ENCODE measurements at places on chromosomes 2 and 18.
A peak's percentile ranks its signal among the peaks of the same experiment; 100 is the strongest.

- no peak for DNase-seq
Measured at GRCh38 chr18:74066018-74066417, 81.6 kb downstream of the FBXO15 start.

- DNase-seq, result no peak
Measured at GRCh38 chr2:148926981-148927401, 52.0 kb downstream of the KIF5C start.

- DNase-seq, result no peak
Measured at GRCh38 chr18:48802543-48803290, 148.0 kb downstream of the SMAD7 start.

- DNase-seq, result no peak
Measured at GRCh38 chr2:210839034-210839433, 282.6 kb downstream of the CPS1 start.

- no peak for DNase-seq
Measured at GRCh38 chr2:111162718-111163331, 42.1 kb downstream of the BCL2L11 start.

DNA sequence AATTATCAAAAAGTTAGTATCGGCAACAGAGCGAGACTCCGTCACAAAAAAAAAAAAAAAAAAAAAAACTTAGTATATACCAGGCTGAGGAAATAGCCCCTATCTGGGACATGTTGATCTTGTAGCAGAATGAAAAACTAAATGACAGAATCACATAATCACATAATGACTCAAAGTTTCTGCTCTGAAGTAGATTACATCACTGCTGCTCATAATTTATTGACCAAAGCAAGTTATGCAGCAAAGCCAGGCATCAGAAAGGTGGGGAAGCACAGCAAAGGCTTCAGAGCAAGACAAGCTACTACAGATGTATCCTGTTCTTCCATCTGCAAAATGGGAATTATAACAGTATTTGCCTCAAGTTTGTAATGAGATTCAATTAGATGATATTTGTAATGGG, 68.1 kb downstream of the BOD1L2 start:
- no peak for DNase-seq

GRCh38 chr18:32277549-32277948, 87.7 kb downstream of the MEP1B start:
- no peak for DNase-seq

DNA sequence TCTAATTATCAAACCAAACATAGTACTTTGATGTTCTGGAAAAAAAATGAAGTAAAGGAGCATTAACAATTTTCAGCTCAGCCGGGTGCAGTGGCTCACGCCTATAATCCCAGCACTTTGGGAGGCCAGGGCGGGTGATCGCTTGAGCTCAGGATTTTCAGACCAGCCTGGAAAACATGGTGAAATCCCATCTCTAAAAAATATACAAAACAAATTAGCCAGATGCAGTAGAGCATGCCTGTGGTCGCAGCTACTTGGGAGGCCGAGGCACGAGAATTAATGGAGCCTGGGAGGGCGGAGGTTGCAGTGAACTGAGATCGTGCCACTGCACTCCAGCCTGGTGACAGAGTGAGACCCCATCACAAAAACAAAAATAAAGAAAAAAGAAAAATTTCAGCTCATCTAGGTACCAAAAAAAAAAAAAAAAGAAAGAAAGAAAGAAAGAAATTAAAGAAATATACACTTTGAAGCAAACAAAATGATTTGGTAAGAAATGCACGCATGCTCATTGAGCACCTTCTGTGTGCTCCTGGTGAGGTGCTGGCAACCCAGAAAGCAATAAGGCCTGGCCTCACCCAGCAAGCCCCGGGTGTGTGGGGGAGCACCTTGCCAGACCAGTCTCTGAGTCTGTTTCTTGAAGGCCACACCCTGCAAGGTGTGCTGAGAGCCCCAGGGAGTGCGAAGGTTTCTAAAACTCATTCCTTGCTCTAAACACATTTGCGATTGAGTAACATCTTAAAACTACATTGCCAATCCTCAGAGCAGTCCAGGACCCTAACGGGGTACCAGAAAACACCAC, 133.5 kb downstream of the TFCP2L1 start:
- no peak for DNase-seq

- no peak for DNase-seq
Measured at GRCh38 chr18:78244779-78245178, 734.8 kb upstream of the SALL3 start.

DNA sequence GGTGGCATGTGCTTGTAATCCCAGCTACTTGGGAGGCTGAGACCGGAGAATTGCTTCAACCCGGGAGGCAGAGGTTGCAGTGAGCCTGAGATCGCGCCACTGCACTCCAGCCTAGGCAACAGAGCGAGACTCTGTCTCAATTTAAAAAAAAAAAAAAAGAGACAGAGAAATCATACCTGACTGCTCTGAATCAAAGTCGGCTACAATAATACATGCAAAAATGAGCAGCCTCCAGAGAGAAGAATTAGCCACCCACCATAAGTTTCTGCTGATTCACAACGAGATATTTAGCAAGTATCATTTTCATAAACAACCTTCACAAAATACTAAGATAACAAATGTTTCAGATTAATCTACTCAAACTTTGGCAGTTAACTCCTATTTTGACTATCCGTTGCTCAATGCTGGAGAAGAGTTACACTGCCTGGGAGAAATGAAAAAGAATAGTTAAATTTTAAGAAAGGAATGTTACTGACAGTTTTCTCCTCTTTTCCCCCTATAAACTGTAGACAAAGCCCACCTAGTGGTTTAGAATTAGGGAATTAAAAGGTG, 1.5 kb downstream of the OSBPL1A start:
- DNase-seq, result no peak

GRCh38 chr18:55635439-55635838, 47.4 kb upstream of the TCF4 start:
- DNase-seq, result no peak

DNA sequence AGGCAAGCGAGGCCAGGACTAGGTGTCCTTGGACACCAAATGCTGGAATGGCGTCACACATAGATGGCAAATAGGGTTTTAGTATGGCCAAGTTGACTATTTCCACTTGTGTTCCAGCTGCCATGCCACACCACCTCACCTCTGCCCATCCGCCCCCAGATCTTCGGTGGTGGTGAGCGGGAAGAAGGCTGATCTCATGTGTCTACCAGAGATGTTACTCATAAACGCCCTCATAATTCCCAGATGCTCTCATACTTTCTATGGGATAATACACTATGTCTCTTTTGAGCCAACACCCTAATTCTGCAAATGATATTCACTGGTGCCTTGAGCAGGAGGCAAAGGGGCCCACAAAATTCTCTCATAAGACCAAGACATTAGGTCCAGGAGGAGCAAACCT, 281.1 kb upstream of the FN1 start:
- no peak for DNase-seq

- no peak for DNase-seq
Measured at GRCh38 chr2:237254911-237255578, 158.9 kb downstream of the COL6A3 start.

DNA sequence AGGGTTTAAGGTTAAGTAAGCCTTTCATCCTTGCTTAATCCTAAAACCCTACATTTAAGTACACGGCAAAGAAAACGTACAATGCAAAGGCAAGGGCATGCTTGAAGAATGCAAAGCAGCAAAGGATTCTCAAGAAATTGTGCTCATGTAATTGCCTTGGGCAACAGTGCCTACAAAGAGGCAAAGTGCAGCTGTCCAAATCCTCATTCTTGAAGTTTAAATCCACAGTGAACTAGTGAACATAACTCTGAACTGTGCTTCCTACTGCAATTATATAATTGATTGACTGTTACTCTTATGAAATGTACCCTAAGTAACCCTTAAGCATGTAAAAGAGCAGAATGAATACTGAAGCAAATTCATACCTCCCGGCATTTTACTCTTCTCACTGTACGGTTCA, 85.4 kb downstream of the MAP3K20 start:
- DNase-seq, result no peak

GRCh38 chr18:58562999-58563667, 65.8 kb downstream of the ALPK2 start:
- DNase-seq, result no peak

DNA sequence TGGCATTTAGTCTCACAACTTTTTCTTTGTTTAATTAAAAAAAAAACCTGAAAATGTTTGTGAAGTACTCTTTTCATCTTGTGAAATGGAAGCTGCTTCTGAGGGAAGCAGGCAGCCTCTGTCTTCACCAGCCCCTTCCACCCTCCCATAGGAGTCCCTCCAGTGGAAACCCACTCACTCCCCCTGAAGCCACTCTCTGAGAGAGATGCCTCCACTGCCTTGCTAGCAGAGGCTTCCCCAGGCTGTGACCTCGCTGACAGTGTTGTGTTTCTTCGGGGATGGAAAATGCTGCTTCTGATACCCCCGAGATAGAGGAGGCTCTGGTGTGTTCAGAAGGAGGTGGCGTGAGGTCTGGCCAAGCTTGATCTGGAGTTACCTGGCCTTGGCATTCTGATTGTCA, 59.9 kb downstream of the SH3RF3 start:
- no peak for DNase-seq

DNA sequence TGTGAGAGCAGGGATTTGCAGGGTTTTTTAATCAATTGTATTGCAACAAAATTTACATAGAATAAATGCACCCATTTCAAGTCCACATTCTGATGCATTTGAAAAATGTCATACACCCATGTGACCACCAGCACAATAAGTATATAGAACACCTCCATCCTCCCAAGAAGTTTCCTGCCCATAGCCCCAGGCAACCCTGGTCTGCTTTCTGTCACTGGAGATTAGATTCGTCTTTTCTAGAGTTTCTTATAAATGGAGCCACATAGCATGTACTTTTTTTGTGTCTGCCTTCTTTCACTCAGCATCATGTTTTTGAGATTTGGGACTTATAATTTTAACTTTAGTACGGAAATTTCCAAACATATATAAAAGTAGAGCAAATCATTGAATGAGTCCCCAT, 127.2 kb upstream of the EPAS1 start:
- DNase-seq, result no peak

DNA sequence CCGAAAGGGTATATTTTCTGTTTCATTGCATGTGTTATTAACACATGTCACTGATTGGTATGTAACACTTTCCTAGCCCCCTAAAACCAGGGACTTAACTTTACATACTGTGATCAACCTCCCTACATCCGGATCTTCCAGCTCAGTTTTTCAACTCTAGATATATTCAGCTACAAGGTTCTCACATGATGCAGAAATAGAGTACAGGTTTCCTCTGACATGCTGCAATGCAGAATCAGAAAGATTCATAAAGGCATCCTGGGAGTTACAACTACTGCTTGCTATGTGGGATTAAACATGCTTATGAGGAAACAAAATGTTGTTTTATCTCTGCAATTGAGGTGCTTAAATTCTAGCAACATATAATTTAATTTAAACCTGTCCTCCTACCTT, 14.0 kb downstream of the FBXO11 start:
- DNase-seq, result no peak

- peak; percentile 4 for DNase-seq
Measured at GRCh38 chr2:159516241-159516758, 100.0 kb downstream of the BAZ2B start.

DNA sequence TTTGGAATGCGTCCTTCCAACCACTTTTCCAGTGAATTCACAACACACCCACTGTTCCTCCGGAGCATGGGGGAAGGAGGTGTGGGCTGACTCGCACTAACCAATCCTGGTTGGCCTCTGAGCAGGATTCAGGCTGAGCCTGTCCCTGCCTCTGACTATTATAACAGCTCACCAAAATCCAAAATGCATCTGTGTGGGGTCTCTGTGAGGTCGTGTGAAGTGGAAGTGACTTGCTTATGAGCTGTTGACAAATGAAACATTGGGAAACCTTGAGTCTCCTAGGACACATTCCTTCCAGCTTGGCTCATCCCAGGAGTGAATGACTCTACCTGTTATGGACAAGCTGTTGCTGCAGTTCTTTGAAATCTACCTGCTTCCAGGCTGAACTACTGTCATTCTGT, 1.5 kb downstream of the CIDEA start:
- DNase-seq, result no peak

DNA sequence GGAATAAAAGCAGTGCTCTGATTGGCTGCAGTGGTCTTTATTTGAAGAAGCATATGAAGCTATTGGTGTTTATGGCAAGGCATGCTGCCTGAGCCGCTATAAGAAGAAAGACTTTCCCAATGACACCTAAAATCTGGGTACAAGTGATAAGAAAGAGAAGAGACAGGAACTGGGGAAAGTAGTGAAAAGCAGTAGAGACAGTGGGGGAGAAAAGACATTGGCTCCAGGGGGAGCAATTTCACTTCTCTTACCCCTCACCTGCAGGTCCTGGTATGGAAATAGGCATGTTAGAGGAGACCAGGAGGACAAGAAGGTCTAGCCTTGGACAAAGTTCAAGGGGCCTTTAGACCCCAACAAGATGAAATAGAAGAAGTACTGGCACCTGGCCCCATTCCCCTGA, 47.1 kb downstream of the PLCL1 start:
- DNase-seq, result no peak

DNA sequence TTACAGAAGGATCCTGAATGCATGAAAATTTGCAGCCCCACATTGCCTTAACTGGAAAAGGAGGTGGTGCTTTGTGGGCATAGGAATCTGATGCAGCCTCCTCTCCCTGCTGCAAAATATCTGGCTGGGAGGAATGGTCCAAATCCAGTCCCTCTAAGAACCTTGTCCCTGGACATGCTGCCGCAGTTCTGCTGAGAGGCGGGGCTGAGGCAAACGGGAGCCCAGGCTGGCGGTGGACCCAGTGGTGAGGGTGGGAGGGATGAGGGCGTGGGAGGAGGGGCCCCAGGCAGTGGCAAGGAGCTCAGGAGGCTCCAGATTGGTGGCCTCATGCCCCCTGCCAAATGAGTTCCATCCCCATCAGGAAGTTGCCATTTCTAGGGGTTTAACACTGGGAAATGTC, 36.2 kb downstream of the ZAP70 start:
- no peak for DNase-seq

DNA sequence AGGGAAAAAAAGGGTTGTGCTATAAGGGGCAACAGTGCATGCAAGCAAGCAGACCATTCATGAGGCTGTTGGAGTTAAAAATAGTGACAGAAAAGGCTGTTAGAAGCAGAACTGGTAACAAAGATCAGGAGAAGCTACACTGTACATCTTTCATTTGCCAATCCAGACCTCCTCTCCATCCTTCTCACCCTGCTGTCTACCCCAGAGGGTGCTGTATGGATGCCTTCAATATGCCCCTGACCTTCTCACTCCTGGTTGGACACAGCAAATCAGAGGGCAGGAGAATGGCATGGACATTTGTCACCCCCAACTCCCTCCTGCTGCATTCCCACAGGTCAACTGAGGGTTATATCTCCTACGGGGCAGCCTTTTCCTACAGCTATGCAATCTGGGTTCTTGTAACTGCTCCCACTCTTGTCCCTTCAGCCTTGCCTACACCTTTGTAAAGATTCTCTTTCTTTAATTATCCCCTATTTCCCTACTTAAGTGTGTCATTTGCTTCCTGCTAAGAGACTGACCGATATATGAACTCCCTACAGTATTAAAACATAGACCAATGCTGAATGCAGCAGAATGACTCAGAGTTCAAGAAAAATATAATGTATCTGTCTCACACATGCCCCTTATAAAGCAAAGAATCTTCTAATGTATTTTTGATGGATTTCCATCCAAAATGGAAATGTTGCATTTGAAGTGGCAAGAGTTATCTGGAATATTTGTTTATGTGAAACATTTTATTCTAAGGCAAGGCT, 169.2 kb upstream of the NCKAP5 start:
- no peak for DNase-seq

Data from effector CD4-positive, alpha-beta T cell (primary cell).